Activated naive CD4-positive, alpha-beta T cell (primary cell): ENCODE measurements at places on chromosomes 5 and 9.

DNA sequence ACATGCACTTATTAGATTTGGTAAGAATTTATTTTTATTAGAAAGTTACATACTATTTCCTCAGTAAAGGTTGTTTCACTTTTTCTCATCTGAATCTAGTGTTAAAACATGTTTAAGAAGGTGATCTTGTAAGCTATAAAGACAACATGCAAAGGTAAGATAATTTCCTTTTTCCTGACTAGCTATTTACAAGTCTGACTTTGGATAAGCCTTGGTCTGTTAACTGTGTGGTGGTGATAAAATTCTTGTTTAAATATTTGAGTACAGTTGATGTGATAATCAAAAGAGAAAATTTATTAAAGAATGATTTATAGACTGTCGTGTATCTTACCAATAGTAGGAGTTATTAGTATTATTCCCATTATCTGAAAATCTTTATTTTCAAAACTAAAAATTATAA is 36.9 kb upstream of the GPR21 start:
- DNase-seq: no peak

- DNase-seq: no peak
These were observed 173.7 kb downstream of the FAM114A2 start for GRCh38 chr5:153865016-153865415.

DNA sequence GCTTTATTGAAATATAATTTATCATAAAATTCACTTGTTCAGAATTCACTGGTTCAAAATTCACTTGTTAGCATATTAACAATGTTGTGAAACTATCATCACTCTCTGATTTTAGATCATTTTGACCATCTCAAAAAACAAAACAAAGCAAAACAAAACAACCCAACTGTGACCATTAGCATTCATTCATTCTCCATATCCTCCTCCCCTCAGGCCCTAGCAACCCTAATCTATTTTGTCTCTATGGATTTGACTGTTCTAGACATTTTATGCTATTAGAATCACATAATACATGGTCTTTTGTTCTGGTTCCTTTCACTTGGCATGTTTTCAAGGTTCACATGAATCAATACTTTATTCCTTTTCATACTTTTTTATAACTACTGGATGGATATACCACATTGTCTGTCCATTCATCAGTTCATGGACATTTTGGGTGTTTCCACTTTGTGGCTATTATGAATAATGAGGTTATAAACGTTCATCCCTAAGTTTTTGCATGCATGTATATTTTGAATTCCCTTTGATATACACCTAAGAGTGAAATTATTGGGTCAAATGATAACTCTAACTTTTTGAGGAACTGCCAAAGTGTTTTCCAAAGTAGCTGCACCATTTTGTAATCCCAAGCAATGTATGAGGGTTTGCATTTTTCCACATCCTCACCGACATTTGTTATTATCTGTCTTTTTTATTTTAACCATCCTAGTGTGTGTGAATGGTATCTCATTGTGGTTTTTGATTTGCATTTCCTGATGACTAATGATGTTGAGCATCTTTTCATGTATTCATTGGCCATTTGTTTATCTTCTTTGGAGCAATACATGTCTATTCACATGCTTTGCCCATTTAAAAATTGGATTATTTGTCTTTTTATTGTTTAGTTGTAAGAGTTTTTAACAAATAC is 304.1 kb downstream of the SH3GL2 start:
- no peak for DNase-seq

GRCh38 chr9:116574027-116574679 is 113.0 kb upstream of the TRIM32 start:
- DNase-seq: no peak

DNA sequence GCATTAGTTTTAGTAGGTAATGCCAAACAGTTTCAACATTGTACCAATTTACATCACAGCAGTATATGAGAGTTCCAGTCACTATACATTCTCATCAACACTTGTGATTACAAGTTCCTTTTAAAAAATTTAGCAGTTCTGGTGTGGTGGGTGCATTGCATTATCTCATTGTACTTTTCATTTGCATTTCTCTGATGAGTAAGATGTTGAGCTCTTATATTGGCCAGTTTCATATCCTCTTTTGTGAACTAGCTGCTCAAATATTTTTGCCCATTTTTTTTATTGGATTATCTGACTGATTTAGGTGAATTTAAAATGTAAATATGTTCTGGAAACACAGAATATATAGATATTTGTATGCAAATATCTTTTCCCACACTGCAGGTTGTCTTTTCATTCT is 160.9 kb upstream of the NR3C1 start:
- no peak for DNase-seq

- DNase-seq: no peak
These were observed 122.0 kb downstream of the GDNF start for GRCh38 chr5:37717613-37718431.

- no peak for DNase-seq
These were observed 17.9 kb upstream of the AFF4 start for GRCh38 chr5:132981288-132981687.

- DNase-seq: no peak
These were observed 28.0 kb upstream of the NPR3 start for GRCh38 chr5:32683125-32683524.

DNA sequence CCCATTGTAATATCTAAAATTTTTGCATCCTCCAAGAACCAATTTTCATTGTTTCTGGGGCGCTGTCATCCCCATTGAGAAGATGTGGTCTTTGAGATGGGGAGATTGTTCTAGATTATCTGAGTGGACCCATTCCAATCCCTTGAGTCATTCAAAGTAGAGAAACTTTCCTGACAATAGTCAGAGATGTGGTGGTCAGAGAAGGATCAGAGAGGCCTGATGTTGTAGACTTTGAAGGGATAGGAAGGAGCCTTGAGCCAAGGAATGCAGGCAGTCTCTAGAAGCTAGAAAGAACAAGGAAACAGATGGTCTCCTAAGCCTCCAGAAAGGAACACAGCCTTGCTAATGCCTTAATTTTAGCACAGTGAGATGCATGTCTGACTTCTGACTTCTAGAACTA is 80.4 kb downstream of the TEK start:
- no peak for DNase-seq
